Islet precursor cell (in vitro differentiated cells): ENCODE measurements at places on chromosomes 1 and 21.

DNA sequence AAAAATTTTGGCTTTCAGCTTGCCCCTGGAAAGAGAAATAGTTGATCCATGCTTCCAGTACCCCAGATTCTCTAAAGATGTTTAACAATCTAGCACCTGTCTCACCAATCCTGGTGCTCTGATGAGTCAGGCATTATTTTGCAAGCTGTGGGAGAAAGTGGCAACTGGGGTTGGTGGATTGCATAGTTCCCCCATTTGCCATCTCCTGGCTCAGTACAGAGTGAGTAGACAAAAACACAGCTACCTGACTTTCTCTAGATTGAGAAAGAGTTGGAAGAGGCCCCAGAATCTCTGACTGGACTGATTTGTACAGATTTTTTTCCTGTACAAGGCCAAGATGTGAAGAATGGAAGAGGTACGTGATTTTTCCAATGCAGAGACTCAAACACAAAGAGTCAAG, 75.1 kb upstream of the NEGR1 start:
- DNase-seq, result no peak

- DNase-seq, result no peak
Measured at GRCh38 chr1:77888781-77889642, 588 bp downstream of the NEXN start.

GRCh38 chr1:175045519-175045918, 22.1 kb upstream of the TNN start:
- no peak for DNase-seq

DNA sequence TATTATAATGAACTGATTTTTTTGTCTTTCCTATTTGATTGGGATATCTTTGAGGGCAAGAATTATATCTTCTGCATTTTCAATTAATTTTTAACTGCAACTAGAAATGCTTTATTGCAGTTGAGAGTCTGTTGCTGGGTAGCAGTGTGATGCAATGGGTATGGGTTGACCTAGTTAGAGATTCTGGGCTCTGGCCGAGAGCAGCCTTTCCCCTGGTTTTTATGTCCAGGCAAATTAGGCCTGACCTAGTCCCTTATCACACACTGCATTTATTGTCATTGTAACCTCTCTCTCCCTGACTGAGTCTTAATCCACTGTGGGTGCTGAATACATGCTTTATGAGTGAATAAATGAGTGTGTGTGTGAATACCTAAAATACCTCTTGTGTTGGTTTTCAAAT, 206.4 kb upstream of the PTGFR start:
- no peak for DNase-seq

DNA sequence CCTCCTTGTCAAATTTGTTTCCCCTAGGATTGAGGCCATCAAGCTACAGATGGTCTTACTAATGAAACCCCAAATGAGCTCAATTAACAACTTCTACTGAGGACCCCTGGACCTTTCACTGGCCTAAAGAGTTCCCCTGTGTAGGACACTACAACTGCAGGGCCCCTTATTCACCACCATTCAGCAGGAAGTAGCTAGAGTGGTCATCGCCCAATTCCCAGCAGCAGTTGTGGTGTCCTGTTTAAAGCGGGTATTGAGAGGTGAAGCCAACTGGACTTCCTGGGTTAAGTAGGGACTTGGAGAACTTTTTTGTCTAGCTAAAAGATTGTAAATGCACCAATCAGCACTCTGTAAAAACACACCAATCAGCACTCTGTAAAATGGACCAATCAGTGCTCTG, 1466.9 kb downstream of the KCNT2 start:
- no peak for DNase-seq

GRCh38 chr1:12184008-12184681, 17.4 kb downstream of the TNFRSF1B start:
- DNase-seq, result peak; percentile 96

GRCh38 chr1:64922336-64922735, 44.0 kb downstream of the JAK1 start:
- DNase-seq, result no peak

DNA sequence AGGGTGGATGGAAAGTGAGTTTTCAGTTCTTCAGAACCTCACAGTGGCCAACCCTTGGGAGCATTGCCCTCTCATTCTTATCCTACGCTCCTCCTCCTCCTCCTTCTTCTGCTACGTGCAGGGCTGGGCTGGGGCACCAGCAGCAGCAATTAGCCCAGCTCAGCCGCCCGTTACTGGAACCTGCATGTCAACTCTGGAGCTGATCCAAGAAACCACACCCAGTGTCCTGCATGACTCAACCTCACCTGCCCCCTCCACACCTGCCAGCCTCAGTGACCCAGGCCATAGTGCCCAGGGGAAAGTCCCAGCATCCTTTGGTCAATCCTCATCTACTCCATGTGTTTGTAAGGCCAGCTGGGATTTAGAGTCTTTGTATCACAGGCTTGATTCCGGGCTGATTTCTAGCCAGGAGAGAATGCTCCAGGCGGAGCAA, 12.6 kb downstream of the ELF3 start:
- peak; percentile 87 for DNase-seq

GRCh38 chr1:41663671-41664400, 179.4 kb upstream of the EDN2 start:
- no peak for DNase-seq

DNA sequence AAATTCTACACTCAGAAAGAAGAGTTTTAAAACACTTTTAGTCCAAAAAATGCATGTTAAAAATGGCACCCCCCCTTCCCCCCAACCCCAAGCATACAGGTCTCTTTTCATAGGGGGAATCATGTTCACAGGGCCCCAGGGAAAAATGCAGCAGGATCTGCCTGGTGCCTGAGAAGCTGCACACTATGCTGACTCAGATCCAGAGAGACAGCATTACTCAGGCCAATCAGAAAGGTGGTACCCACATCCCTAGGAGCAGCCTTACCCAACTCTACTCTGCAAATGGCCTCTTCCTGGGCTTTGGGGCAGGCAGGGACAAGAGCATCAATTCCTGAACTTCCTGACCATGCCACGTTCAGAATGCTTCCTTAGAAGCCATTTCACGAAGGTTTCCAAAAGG, 119.0 kb downstream of the HIVEP3 start:
- no peak for DNase-seq

GRCh38 chr21:42623694-42624093, 29.7 kb upstream of the PDE9A start:
- peak; percentile 35 for DNase-seq

GRCh38 chr1:225834417-225835329, 24.7 kb downstream of the EPHX1 start:
- DNase-seq, result no peak

DNA sequence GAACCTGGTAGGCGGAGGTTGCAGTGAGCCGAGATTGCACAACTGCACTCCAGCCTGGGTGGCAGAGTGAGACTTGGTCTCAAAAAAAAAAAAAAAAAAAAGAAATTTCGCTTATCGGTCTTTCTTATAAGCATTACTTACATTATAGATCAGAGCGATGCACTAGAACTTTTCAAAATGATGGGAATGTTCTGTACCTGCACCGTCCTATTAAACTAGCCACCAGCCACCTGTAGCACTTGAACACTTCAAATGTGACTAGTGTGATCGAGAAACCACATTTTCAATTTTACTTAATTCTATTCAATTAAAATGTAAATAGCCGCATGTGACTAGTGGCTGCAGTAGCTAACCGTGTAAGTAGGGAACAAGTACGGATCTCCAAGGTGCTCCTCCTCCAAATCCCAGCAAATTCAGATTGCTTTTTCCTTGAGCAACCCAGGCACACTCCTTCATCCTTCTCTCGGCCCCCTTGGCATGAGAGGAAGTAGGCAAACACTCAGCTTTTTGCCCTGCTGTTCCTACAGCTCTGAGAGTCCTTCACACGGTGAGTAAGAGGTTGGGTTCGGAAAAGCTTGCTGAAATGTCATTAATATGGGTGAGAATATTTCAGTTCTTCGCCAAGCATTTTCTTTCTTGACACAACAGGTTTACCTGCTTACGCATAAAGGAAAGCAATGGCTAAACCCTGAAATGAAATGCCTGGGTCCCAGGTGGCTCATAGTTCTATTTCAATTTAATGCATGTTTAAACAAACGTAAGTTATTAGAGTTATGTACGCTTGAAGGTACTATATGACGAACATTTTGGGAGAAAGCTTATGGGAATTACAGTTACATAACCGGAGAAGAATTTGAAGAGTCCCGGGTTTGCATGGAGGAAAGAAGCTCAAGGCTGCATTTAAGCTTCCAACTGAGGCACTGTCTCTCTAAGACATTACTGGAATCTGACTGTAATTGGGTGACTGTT, 69.5 kb upstream of the HUNK start:
- DNase-seq, result no peak

- DNase-seq, result peak; percentile 82
Measured at GRCh38 chr1:9181990-9182783, 52.4 kb upstream of the H6PD start.

- DNase-seq, result no peak
Measured at GRCh38 chr1:87512431-87512830, 183.8 kb downstream of the LMO4 start.

DNA sequence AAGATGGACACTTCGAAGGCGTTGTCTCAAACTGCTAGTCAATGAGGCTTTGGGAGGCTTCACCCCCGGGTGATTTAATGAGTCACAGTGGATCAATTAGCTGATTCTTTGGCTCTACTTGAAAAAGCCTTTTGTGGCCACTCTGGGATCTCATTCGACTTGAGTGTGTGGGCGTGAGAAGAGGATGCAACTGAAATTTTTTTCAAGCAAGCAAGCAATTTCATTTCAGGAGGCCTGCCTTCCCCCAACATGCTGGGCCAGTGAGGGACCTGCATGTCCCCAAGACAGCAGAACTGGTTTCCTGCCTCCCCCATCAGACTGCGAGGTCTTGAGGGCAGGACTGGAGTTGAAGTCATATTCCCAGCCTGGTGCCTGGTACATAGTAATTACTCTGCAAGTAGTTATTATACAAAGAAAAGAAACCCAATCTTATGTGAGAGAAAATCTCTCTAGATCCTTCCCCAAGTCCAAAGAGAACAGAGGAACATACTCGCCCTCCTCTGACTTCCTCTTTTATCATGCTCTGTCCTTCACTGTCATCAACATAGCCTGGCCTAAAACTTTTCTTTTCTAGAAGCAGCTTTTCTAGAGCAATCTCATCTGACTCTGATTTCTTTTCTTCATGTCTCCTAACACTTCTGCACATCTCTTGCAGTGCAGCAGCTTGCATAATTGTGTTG, 22.7 kb downstream of the SYT6 start:
- DNase-seq, result no peak

DNA sequence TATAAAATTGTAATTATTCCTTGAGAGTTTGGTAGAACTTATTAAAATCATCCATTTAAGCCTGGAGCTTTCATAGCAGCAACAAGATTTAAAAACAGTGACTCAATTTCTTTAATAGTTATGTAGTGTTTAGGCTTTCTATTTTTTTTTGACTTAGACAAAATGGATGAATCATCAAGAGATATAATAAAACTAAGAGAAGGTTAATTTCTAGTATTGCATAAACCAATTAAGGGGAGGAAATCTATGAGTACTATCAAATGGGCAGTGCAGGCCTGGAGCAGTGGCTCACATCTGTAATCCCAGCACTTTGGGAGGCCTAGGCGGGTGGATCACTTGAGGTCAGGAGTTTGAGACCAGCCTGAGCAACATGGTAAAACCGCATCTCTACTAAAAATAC, 416.3 kb upstream of the USP24 start:
- no peak for DNase-seq

- no peak for DNase-seq
Measured at GRCh38 chr1:183460596-183460995, 11.7 kb upstream of the SMG7 start.

DNA sequence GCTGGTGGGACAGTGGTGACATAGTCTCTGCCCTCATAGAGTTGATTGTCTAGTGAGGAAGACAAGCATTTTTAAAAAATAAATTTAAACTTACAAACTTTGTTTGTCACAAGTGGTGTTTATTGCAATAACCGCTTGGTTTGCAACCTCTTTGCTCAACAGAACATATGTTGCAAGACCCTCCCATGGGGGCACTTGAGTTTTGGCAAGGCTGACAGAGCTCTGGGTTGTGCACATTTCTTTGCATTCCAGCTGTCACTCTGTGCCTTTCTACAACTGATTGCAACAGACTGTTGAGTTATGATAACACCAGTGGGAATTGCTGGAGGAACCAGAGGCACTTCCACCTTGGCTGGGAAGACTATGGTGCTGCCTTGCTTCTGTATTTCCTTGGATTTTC, 58.4 kb downstream of the LAMC2 start:
- DNase-seq, result peak; percentile 9

DNA sequence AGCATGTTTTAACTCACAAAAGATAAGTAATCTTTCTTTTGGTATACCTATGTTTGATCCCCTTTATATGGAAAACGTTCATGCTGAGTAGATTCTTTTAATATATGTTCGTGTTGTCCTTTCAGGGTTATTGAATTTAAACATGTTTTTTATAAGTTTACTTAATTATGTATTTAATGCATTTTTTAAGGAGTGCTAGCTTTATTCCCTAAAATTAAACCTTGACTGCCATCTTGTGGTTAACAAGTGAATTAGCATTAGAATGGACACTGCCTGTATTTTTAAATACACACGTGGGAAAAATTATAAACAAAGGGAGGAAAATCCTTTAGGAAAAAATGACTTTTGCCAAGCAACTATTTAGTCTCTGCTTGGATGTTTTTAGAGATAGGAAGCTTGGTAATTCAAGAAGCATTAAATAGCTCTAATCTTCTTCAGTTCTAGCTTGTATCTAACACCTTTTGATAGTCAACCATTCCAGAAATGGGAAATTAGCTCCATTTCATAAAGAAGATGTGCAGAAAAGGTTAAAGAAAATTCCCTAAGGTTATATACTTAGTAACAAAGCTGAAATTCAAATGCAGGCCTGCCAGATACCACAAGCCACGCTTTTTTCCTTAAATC, 43.0 kb downstream of the UBE2U start:
- DNase-seq, result no peak

DNA sequence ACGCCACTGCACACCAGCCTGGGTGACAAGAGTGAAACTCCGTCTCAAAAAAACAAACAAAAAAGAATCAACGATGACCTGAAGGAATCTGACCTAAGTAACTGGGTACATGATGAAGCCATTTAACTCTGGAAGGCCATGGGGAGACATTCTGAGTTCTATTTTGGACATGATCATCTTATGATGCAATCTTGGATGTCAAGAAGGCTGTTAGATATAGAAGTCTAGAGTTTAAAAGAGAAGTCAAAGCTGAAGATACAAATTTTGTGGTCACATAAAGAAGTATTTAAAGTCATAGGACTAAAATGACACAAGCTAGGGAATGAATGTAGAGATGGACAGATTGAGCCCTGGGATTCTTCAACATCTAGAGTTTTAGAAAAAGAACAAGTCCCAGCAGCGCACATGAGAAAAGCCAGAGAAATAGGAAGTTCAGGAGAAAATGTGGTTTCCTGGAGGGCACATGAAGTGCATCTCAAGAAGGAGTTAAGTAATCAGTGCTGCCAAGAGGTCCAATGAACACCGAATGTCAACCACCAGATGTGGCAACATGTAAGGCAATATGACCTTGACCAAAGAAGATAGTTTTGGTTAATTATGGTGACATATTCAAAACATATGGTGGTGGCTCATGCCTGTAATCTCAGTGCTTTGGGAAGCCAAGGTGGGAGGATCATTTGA, 26.8 kb downstream of the ELK4 start:
- no peak for DNase-seq

- DNase-seq, result no peak
Measured at GRCh38 chr1:56453417-56454078, 125.8 kb downstream of the PLPP3 start.
